ENCODE measurements at places on chromosomes 5 and 9.

GRCh38 chr5:131996210-131997025 is 15.0 kb downstream of the ACSL6 start:
- no peak for DNase-seq

DNA sequence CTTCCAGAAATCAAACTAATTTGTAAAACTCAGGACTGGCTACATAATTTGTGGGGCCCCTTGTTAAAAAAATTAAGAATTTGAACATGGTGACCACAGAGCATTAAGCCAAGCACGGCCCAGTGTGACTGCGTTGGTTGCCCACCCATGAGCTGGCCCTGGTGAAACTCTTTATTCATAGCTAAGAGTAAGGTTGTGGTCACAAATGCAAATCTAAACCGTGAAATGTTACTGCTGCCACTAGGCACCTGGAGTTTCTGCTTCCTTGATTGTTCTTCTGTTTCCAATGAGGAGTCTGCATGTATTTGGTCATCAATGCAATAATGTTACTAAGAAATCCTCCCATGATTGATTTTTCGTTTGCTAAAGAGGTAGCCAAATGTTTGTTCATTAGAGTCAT is 4.2 kb downstream of the GCNT1 start:
- no peak for DNase-seq

DNA sequence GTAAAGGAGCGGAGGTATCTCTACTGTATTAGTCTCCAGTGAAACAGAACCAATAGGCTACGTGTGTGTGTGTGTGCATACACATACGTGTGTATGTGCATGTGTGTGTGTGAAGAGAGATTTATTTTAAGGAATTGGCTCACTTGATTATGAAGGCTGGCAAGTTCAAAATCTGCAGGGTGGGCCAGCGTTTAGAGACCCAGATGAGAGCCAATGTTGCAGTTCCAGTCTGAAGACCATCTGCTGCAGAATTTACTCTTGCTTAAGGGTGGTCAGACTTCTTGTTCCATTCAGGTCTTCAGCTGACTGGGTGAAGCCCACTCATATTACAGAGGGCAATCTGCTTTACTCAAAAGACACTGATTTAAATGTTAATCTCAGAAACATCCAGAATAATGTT is 119.2 kb downstream of the FGF18 start:
- DNase-seq = no peak

- no peak for DNase-seq
Observed at GRCh38 chr5:64834037-64834436, 65.3 kb downstream of the CWC27 start.

DNA sequence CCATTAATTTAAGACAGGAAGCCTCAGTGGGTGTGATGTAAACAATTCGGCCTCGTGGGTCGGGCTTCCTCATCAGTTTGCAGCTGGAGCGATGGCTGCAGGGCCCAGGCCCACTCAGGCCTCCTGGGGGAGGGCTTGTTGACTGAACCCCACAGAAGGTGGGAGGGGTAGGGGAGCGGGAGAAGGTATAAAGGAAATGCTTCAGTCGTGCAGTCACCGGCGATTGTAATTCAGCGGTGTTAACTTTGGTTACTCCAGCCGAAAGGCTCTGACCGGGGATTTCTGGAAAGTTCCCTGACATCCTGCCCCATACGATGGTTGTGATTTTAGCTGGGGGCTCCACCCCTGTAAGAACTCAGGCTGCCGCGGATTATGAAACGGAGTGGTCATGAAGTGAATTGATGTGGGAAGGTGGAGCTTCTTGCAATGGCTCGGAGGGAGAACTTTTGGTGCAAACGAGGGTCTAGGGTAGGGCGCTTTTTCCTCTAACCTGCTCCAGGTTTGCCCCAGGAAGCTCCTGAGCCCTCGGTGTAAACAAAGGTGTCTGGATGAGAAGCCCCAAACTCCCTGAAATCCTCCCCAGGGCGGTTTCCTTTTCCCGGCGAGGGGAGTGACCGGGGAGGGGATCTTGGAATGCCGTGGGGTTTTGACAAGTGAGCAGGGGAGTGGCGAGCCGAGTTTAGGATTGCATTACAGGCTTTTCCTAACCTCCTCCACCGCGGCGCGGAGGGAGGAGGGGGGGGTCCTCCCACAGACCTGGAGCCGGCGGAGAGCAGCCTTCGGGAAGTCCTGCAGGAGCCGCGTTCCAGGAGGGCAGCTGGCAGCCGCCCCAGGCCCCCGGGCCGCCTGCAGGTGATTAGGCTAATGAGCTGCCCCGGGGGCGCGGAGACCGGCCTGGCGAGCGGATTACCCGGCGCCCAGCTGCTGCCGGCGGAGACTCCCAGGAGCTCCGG is 215.5 kb downstream of the PDZD2 start:
- DNase-seq = no peak

DNA sequence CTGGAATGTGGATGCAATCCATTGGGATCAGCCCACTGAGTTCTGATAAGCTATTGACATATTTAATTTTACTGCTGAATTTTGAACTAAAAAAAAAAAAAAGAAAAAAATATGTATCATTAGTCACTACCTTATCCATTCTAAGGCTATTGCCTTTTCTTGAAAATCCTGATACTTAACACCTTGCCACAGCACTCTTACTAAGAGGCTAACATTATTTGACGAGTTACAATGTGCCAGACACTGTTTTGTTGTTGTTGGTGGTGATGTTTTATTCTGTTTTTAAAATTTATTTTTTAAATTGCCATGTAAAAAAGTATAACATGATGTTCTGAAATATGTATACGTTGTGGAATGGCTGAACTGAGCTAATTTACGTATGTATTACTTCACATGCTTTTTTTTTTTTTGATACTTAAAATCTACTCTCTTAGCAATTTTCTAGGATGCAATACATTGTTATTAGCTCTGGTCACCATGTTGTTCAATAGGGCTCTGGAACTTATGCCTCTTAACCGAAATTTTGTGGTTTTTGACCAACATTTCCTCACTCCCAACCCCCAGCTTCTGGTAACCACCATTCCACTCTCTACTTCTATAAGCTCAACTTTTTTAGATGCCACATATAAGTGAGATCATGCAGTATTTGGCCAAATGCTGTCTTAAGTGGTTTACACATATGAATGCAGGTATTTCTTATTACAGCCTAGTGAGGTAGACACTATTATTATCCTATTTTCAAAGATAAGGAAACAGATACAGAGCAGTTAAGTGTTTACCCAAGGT is 134.8 kb upstream of the PCA3 start:
- DNase-seq = no peak

GRCh38 chr5:107431536-107431935 is 239.2 kb downstream of the EFNA5 start:
- no peak for DNase-seq
